ENCODE measurements at places on chromosomes 11 and 22.
A peak's percentile ranks its signal among the peaks of the same experiment; 100 is the strongest.

DNA sequence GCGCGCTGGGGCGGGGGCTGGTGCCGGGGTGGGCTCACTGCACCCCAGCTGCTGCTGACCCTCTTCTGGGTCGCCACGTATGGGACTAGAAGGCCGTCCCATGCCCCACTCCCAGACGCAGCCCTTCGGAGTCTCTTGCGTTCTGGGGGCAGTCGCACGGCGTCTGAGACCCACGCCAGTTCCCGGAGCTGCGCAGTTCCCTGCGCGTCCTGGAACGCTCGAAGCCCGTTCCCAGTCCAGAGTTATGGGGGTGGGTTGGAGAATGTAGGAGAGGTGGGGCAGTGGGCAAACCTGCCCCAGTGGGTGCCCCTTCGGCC is 375 bp downstream of the LAYN start:
- DNase-seq: no peak

DNA sequence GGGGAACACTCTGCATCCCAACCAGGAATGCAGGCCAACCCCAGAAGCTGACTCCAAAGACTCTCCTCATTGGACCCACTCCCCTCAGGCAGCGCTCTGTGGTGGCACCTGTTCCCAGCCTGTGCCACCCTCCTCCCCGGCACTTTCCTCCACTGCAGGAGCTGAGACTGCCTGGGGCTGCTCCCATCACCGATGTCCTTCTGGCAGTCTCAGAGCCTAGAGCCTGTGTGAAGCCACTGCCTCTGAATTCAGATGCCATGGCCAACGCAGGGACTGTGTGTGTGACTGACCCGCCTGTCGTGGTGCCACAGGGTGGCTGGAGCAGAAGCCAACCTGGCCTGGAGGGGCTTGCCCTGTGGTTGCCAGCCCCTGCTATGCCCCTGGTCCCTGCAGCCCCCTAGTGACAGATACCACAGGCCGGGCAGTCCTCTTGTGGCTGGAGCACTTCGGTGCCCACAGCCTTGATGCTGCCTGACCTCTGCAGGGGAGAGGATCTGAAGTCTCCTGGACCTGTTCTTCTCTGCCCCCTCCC is 43.2 kb downstream of the TBX1 start:
- no peak for DNase-seq

GRCh38 chr11:128187377-128187776 is 400.0 kb downstream of the ETS1 start:
- DNase-seq: no peak

GRCh38 chr11:44701276-44701675 is 25.5 kb upstream of the TSPAN18 start:
- no peak for DNase-seq

GRCh38 chr22:32590556-32590955 is 115.9 kb downstream of the FBXO7 start:
- no peak for DNase-seq

DNA sequence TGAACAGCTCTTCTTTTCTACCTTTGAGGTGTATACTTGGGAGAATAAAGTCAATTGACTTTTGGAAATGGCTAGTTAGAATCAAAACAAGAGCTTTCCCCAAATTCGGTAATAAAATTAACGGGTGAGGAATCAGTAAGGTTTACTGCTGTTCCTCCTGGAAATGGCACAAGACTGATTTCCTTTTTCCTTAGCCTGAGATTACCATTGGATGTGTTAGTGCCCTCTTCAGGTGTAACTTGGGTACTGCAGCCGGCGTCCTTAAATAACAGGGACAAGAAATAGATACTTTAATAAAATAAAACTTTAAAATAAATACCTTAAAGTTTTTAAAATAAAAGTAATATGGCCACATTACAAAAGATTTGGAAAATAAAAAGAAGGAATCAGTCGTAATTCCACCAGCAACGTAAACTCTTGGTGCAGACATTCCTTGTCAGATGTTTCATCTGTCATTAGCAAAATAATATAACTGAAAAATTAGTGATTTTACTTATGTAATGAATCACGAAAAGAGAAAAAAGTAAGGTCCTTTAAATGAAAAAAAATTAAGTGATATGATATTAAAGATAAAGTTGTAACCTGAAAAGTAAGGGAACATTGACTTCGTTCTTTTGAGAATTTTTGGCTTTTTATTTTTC is 29.7 kb downstream of the ZFTA start:
- peak; percentile 62 for DNase-seq

DNA sequence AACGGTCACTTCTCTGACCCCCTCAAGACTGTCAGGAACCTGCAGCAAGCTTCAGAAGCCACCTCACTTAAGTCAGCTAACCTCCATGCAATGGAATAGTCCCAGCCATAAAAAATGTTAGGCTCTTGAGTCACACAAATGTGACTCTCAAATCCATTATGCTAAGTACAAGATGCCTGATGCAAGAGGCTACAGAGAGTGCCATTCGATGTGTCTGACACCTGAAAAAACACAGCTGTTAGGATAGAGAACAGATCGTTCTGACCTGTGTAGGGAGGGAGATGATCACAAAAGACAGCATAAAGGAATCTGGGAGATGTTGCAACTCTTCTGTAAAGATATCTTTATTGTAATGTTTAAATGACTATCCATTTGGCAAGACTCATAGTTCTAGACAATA is 712.4 kb downstream of the TBC1D22A start:
- DNase-seq: no peak

DNA sequence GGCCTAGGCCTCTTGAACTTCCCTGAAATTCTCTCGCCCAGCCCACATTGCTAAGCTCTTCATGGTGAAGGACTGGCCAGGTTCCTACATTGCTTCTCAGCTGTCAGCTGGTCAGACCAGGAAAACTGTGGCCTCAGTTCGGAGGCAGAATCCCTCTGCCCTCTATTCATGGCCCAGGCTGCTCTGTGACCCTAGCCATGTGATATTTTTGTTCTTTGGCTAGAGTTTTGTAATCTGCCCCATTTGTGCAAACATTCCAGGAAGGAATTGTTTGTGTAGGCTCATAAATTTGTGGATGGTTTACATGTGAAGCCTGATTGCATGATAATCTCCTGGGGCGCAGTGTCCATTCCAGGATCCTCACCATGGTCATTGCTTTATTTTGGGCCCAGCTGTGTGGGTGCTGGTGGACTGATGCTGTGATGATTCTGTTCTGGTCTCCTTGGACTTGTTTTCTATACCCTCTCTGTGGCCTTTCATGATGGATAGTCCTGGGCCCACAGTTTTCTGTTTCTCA is 149.1 kb upstream of the E2F8 start:
- DNase-seq: no peak

- no peak for DNase-seq
Observed at GRCh38 chr11:28858076-28858475, 749.9 kb downstream of the METTL15 start.

DNA sequence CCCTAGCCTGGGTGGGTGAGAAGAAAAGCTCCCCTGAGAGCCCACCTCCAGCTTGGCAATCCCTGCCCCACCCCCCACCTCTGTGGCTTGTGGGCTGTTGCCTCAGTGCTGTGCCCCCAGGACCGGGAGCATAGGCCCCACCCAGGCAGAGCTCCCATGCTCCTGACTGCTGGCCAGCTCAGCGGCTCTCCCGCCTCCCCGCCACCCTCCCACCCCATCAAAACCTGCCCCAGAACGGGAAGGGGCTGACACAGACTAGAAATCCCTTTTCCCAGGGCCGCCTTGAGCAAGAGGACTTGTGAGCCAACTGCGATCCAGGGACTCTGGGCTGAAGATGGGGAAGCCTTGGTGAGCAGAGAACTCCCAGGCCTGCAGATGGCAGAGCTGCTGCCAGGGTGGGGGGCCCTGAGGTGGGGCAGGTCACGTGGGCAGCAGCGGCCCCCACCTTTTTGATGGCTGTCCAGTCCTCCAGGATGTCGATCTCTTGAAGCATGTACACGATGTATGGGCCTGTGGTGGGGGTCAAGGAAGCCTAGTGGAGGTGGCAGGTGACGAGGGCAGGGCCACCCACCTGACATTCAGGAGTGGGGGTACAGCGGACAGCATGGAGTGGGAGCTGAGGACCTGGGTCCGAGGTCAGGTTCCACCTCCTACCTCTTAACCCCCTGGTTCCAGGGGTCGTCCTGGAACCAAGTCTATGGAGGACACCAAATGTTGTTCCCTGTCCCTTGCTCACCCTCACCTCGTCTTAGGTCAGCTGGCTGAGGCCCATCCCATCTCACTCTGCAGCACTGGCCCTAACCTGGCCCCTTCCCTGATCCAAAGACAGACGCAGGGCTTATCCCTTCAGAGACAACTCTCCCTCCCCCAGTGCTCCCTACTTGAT is 2.3 kb upstream of the RIN1 start:
- DNase-seq: no peak

- peak; percentile 97 for DNase-seq
Observed at GRCh38 chr11:65911682-65912568, 6.9 kb downstream of the C11orf68 start.

DNA sequence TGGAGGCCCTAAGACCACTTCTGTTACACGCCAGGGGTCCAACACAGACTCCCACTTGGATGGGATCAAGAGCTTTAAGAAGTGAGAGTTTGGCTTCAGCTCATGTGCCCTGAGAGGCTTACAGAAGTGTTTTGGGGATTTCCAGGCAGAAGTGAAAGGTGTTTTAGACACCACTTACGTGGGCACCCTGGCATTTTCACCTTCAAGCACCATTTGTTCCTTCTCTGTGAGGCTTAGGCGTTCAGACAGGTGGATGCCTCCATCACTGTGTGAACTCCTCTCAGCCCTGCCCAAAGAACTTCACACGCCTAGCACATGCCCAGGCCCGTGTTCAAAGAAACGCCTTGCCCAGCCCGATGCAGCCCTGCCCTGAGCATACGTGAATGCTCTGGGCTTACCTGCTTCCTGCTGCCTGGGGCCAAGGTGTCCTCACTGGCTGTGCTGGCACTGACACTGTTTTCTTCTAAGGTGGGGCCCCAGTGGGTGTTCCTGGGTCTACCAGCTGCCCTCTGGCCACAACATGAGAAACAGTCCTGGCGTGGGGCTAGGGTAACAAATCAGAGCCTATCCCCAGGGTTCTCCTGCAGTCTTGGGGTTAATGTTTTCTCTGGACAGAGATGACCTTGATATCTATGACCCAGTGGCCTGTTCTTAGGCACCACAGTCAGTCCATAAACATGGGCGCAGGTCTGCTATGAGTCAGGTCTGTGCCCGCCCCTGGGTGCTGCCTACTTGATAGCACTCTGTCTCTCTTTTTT is 34.0 kb downstream of the AMPD3 start:
- DNase-seq: no peak

GRCh38 chr11:79168530-79169110 is 272.2 kb downstream of the TENM4 start:
- no peak for DNase-seq

- DNase-seq: no peak
Observed at GRCh38 chr11:28981381-28981780, 873.2 kb downstream of the METTL15 start.

DNA sequence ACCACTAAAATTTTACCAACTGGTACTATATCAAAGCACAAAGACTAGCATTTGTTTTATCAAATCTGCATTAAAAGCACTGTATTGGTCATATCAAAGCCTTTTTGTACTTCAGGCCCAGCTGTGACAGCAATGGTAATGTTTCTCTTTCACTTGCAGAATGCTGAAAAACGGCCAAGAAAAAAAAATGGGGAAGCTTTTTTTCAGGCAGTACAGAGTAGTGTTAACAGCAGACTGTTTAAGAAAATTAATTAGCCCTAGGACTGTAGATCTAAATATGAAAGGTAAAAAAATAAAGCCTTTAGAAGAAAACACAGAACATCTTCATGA is 33.3 kb downstream of the DENND5A start:
- DNase-seq: no peak

DNA sequence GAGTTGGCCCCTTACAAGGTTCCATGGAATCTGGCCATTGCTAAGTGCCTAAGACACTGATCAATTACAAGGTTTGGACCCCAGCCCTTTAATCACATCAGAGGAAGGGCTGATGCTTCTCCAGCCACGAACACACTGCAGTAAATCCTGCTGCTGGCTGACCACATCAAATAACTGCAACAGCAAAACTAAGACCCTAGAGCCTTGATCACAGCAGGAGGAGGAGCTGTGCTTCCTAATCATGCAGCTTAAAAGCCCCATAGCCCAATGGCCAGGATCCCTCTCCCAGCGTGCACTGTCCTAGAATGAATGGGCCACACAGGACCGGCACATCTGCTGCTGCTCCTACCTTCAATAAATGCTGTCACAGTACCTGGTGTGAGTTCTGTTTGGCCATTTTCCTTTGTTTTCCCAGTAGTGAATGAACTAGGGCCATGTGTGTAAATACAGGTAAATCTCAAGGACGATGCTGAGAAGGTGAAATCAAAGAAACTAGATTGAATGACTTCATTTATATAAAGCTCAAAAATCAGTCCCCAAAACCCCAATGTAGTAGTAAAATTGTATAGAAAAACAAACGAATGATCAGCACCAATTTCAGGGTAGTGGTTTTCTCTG is 12.7 kb downstream of the ZP1 start:
- DNase-seq: no peak

DNA sequence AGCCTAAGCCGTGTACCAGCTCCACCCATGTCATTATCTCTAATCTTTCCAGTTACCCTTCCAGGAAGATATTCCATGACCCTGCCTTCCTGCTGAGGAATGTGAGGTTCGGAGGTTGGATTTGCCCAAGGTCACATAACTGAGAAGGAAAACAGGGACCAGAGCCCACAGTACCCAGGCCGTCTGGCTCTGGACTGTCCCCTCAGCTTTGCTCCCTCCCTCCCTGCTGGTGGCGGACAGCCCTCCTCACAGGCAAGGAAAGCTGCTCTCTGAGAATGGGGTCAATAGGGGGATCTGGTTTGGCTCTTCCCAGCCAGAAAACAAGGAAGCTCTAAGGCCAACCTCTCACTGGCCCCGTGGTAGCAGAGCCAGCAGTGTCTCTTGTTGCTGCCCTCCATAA is 63.3 kb downstream of the SYN3 start:
- DNase-seq: no peak

- no peak for DNase-seq
Observed at GRCh38 chr11:13278609-13279486, 1.3 kb downstream of the BMAL1 start.

DNA sequence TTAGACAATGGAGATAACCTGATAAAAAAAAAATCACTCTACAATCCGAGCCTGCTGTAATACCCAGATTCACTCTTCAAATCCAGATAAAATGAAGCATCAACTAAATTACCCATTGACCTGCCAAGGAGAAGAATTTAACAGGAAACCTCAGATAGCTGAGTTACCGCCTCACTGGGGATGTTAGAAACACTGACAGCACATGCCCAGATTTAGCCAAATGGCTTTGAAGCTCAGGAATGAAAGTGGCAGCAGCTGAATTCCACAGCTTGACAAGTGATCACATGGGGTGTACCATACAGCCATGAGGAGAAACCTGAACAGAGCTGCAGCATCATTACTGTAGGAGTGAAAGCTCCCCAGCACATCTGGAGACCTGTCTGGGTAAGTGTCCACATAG is 807.6 kb downstream of the DLG2 start:
- DNase-seq: no peak

DNA sequence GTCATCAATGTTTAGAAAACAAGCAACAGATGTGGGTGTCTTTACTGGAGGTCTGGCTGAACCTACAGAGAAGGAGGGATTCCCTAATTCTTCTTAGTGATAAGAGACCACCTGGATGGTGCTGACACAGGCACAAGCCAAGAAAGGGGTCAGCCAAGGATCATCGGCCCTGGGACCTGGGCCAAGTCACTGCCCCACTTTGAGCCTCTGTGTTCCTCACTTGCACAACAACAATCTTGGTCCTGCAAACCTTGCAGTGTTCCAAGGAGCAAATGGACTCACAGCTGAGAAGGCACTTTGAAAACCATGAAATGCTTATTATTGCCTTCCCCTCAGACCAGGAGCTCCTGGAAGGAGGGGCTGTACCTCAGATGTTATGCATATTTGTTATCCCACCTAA is 7.0 kb upstream of the KCNE3 start:
- DNase-seq: no peak

- DNase-seq: no peak
Observed at GRCh38 chr11:44562845-44563460, 2.5 kb upstream of the CD82 start.

All from HS-27A (cell line).